ENCODE measurements at places on chromosomes 3 and 15. TPM values are rescaled to one million over a fixed set of nuclear protein-coding genes. Genes with fewer than 3 reads are reported as not detected.
A peak's percentile ranks its signal among the peaks of the same experiment; 100 is the strongest.

PAQR9 gene
- 2.3 TPM for total RNA-seq

OR5H14 gene
- total RNA-seq: not detected

SMCO1 gene
- total RNA-seq: not detected

PSMA4 gene
- 301 TPM for total RNA-seq

DNA sequence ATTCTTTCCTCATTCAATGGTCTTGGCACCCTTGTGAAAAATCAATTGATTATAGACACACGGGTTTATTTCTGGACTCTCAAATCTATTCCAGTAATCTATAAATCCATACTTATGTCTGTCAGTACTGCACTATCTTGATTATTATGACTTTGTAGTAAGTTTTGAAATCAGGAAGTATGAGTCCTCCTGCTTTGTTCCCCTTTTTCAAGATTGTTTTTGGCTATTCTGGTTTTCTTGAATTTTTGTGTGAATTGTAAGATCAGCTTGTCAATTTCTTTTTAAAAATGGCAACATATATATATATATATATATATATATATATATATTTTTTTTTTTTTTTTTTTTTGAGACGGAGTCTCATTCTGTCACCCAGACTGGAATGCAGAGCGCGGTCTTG is 32.3 kb upstream of the CFAP20DC start:
- no peak for DNase-seq
- H3K36me3 ChIP-seq: no peaks in the 10 kb centered on the region
- no peaks in the 10 kb centered on the region for H3K27me3 ChIP-seq
- H3K4me3 ChIP-seq: no peak overlapping the region
- no peak overlapping the region for H3K27ac ChIP-seq

- H3K27ac ChIP-seq: no peak overlapping the region
- H3K27me3 ChIP-seq: no peaks in the 10 kb centered on the region
- H3K36me3 ChIP-seq: no peaks in the 10 kb centered on the region
- no peak for DNase-seq
- no peak overlapping the region for H3K4me3 ChIP-seq
Measured at GRCh38 chr3:104396974-104397669, 969.6 kb upstream of the ALCAM start.

DNA sequence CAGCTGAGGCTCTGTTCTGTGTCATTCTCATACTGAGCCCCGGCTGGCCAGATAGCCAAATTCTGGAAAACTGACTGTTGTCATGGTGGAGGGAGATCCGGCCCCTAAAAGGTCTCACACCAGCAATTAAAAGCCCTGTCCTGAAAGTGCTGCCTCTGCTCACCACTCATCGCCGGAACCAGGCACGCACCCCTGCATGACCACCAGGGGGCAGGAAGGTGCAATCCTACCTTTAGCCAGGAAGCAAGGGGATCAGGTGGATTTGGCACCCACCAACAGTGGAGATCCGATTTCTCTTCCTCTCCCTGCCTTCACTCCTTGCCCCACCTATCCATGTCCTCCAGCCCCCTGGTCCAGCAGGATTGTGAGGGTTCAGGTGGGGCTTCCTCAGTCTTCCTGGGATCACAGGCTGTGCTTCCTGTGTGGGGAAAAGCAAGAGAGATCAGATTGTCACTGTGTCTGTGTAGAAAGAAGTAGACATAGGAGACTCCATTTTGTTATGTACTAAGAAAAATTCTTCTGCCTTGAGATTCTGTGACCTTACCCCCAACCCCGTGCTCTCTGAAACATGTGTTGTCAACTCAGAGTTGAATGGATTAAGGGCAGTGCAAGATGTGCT is 16.1 kb upstream of the CACNA2D2 start:
- H3K27ac ChIP-seq: peak overlapping the region; percentile 84
- H3K4me1 ChIP-seq: peaks cover 61% of the 10 kb centered on the region
- H3K4me3 ChIP-seq: no peak overlapping the region
- peak; percentile 89 for DNase-seq
- no peaks in the 10 kb centered on the region for H3K36me3 ChIP-seq

- H3K4me3 ChIP-seq: no peak overlapping the region
- H3K27me3 ChIP-seq: no peaks in the 10 kb centered on the region
- no peaks in the 10 kb centered on the region for H3K36me3 ChIP-seq
- no peak for DNase-seq
- no peak overlapping the region for H3K27ac ChIP-seq
- no peaks in the 10 kb centered on the region for H3K4me1 ChIP-seq
Measured at GRCh38 chr3:135807879-135808278, 157.6 kb upstream of the PPP2R3A start.

DNA sequence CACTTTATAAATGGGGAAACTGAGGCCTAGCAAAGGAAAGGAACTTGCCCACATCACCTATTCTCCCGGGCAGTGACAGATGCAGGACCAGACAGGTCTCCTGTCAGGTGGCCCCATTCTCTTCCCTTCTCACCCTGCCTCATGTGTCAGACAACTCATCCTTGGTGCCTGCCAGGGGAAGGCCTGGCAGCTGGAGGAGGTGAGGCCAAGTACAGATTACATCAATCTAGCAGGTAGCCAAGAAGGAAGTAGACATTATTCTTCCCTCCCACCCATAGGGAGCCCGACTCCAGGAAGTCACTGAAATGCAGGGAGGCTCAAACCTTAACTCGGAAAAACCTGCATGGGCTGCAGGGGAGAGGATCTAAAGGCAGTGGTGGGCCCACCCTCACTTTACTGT is 39.6 kb downstream of the DAPK2 start:
- H3K27ac ChIP-seq: no peak overlapping the region
- no peak overlapping the region for H3K4me3 ChIP-seq
- H3K36me3 ChIP-seq: no peaks in the 10 kb centered on the region
- DNase-seq: no peak
- no peaks in the 10 kb centered on the region for H3K27me3 ChIP-seq

- DNase-seq: peak; percentile 89
- no peak overlapping the region for H3K27ac ChIP-seq
- no peaks in the 10 kb centered on the region for H3K27me3 ChIP-seq
- no peaks in the 10 kb centered on the region for H3K4me1 ChIP-seq
- no peak overlapping the region for H3K4me3 ChIP-seq
Measured at GRCh38 chr3:188956839-188957489, 214.8 kb upstream of the TPRG1 start.

- H3K36me3 ChIP-seq: no peaks in the 10 kb centered on the region
- no peak overlapping the region for H3K27ac ChIP-seq
- H3K4me1 ChIP-seq: no peaks in the 10 kb centered on the region
- no peak overlapping the region for H3K4me3 ChIP-seq
- no peaks in the 10 kb centered on the region for H3K27me3 ChIP-seq
Measured at GRCh38 chr15:80434926-80435720, 30.9 kb downstream of the ARNT2 start.

DNA sequence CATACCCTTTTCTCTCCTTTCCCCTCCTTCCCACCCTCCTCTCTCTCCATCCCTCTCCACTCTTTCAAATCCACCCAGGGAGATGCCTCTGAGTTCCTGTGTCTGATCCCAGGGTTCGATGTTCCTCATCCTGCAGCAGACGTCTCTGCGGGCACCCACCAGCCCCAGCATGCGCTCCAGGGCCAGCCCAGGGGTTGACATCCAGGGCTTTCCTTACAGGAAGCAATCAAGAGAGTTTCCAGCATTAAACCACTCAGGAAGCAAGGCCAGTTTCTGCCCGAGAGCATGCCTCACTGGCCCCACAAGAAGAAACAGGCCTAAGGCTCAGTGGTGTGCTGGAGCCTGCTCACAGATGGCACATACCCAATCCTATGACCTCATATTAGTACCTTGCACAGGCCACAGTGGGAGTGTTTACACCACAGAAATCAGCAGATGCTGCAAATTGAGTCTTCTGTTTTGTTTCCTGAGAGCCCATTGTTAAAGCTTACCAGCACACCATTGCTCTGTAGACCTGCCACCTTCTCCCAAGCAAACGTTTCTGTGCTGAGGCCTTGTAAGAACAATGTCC is 13.2 kb downstream of the SLC6A1 start:
- H3K4me3 ChIP-seq: no peak overlapping the region
- no peaks in the 10 kb centered on the region for H3K36me3 ChIP-seq
- no peak for DNase-seq
- peaks cover 12% of the 10 kb centered on the region for H3K4me1 ChIP-seq
- H3K27ac ChIP-seq: no peak overlapping the region

- peak overlapping the region; percentile 82 for H3K27ac ChIP-seq
- no peaks in the 10 kb centered on the region for H3K27me3 ChIP-seq
- H3K36me3 ChIP-seq: peaks cover 21% of the 10 kb centered on the region
- H3K4me3 ChIP-seq: no peak overlapping the region
- H3K4me1 ChIP-seq: peaks cover 28% of the 10 kb centered on the region
- DNase-seq: peak; percentile 89
Measured at GRCh38 chr15:64749999-64750657, 25.3 kb downstream of the RBPMS2 start.

GRCh38 chr3:140636406-140637138 is 41.3 kb upstream of the TRIM42 start:
- no peaks in the 10 kb centered on the region for H3K27me3 ChIP-seq
- H3K27ac ChIP-seq: no peak overlapping the region
- no peak for DNase-seq
- H3K4me3 ChIP-seq: no peak overlapping the region
- no peaks in the 10 kb centered on the region for H3K36me3 ChIP-seq

- H3K27ac ChIP-seq: no peak overlapping the region
- no peak overlapping the region for H3K4me3 ChIP-seq
- no peak for DNase-seq
- H3K4me1 ChIP-seq: no peaks in the 10 kb centered on the region
- H3K36me3 ChIP-seq: no peaks in the 10 kb centered on the region
Measured at GRCh38 chr3:64176461-64176996, 48.7 kb downstream of the PRICKLE2 start.

Measured in GM23338 (cell line).